Stimulated activated CD4-positive, alpha-beta T cell treated with anti-CD3 and anti-CD28 coated beads, Interleukin-2, amount 100 ng/mL, for 24 hours (primary cell): ENCODE measurements at places on chromosomes 6 and 20.

DNA sequence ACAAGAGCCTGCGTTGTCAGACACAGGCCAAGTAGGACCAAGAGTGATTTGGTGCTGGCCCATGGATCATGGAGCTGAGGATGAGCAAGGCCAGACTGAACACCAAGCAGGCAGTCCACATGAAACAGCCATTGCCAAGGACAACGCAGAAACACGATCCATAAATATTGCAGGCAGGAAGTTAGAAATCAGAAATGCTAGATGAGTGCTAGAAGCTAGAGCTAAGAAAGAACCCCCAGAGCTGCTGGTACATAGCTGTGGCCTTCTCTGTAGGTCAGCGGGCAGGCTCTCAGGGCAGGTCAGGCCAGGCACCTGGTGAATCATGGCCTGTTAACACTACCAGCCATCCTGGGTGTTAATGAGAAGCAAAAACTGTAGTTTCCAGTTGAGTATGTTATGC lies 119.7 kb downstream of the ALDH8A1 start:
- no peak for DNase-seq

DNA sequence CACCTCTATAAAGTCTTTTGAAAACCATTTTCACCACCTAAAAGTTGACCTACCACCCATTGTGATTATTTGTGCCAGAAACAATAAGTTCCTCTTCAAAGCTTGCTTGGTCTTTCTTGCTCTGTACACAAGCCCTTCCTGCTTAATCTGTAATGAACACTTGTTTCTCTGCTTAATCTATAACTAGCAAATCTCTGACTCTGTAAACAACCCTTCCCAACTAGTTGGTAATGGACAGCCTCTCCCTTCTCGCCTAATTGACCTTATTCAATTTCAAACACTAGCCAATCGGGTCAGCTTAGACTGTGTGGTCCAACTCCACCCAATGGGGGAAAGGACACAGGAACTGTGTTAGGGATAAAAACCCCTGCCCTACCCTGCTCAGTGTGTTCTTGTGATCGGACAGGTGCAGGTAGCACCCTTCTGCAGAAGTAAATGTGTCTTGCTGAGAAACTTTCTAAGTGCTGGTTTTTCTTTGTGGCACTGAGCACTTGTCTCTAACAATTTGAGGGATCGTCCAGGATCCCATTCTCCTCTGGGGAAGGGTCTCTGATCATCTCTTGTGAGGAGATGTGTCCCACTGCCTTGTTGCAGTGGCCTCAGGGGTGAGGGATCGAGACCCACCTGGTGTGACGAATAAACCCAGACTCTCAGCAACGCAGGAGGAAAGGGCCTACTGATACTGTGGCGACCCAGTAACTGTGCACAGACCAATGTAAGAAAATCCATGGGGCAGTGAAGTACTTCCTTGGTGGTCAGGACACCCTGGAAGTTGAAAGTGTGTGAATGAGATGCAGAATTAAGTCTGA lies 23.5 kb downstream of the CHD6 start:
- no peak for DNase-seq

DNA sequence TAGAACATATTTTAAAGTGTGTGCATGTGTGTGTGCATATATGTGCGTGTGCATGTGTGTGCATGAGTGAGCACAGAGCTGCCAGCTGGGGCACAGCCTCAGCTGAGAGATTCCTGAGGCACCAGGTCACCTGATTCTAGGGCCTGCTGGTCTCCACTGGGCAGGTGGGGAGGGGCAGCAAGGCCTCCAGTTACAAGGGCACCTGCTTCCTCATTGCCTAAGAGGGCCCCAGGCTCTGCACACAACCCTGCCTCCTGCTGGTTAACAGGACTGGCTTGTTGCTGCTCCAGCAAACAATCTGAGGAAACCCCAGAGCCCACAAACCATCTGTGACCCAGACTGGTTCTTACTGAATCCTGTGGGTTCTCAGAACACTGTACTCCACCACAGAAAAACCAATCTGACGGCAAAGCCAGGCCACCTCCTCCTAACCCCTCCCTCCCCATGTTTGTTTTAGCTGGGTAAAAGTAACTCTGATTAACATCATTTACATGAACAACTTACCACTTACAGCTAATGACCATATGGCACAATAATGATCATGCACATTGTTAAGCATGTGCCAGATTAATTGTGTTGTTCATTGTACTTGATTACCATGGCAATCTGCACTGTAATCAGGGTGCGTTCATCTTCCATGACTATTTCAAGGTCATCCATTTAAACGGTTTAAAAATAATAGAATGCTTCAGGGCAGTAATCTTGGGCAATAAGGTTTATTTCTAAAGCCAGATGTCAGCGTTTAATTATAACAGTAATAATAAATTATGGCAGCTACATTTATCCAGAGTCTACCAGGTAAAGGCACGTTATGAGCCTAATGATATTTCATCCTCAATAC lies 23.1 kb upstream of the UBE2J1 start:
- peak; percentile 52 for DNase-seq

DNA sequence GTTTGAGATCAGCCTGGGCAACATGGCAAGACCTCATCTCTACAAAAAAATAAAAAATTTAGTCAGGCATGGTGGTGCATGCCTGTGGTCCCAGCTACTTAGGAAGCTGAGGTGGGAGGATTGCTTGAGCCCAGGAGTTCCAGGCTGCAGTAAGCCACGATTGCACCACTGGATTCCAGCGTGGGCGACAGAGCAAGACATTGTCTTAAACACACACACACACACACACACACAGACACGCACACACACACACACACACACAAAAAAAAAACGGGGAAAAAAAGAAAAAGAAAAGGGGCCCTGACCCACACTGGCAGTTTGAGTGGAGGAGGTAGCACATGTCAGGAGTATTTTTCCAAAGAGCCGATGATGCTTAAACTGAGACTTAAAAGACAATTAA lies 122.2 kb downstream of the AFG1L start:
- no peak for DNase-seq
